Activated CD4-positive, alpha-beta T cell treated with anti-CD3 and anti-CD28 coated beads, Interleukin-2, amount 50 U/mL, for 1 hour (primary cell): ENCODE measurements at places on chromosomes 5 and 9.

GRCh38 chr5:115962565-115963402, 509 bp downstream of the LVRN start:
- DNase-seq = no peak

GRCh38 chr5:84272771-84273516, 111.7 kb downstream of the EDIL3 start:
- DNase-seq = no peak

DNA sequence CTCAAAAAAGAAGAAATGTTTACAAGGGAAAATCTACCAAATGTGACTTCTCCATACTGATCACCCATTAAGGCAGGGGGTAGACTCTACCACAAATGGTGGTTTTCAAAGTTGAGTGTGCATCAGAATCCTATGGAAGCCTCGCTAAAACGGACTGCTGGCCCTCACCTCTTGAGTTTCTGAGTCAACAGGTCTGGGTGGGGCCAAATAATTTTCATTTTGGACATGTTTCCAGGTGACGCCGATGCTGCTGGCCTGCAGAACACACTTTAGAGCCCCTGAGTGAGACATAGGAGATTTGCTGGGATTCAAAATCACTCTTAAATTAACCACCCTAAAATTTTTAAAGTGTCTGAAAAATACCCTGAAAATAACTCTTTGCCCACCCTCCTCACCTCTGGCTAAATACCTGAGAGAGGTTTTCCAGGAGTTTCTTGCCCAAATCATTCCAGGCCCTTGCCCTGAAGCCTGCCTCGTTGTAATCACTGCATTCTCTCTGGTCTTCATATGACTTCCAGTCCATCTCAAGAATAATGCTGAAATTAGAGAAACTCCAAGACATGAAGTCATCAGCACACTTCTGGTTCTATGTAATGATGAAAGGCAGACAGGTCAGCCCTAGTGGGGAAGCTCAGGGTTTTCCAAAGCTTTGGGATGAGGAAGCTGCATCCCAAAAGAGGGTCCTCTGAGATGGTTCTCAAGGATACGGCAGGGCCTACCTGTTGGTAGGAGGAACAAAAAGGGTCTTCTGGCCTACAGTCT, 18.2 kb downstream of the C9orf152 start:
- no peak for DNase-seq

- DNase-seq = no peak
Measured at GRCh38 chr5:61731946-61732314, 399.9 kb downstream of the ZSWIM6 start.

- DNase-seq = no peak
Measured at GRCh38 chr9:123948286-123948685, 18.4 kb upstream of the DENND1A start.

DNA sequence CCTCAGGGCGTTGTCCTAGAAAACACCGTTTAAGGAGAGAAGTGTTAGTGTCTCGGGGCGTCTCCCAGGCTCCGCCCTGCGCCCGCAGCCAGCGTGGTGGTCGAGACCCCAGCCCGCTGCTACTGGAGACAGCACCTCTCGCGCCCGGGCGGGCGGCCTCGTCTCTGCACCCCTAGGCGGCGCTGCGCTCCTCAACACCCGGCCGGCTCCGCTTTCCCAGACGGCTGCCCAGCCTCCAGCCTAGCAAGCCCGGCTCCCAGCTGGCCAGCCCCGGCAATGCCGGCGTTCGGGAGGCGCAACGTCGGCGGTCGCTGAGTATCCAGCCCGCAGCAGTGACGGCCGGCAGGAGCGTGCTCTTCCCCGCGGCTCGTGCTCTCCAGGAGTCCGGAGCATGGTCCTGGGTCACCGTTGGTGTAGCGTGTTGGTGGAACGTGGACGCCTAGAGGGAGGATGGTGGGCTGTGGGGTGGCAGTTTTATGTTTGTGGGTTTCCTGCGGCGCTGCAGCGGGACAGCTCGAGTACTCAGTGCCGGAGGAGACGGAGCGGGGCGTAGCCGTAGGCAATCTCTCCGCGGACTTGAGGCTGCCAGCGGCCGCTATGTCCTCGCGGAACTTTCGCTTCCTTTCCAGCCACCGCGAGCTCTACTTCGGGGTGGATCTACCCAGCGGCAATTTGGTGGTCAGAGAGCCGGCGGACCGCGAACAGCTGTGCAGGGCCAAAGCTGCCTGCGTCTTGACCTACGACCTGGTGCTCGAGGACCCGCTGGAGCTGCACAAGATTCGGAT, 536 bp downstream of the PCDHAC1 start:
- DNase-seq = no peak

- DNase-seq = no peak
Measured at GRCh38 chr9:114938687-114939575, 8.5 kb upstream of the TNFSF8 start.

GRCh38 chr5:117266280-117266679, 691.7 kb upstream of the SEMA6A start:
- DNase-seq = no peak

- DNase-seq = no peak
Measured at GRCh38 chr5:136769900-136770684, 404.7 kb upstream of the TRPC7 start.

DNA sequence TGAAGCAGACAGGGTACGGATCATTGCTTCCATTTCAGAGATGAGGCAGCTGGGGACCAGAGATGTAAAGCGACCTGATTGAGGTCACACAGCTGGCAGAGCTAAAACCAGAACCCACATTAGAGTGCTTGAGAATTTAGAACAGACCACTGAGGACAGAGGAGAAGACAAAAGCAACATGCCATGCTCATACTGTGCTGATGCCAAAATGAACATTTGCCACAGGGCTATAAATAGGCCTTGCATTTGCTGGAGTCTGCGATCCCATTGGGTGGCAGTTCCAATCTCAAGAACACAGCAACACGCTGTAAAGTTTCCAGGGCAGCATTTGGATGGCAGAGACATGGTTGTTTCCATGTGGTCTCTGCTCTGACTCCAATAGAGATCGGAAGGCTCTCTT, 222.4 kb upstream of the TBC1D2 start:
- no peak for DNase-seq

DNA sequence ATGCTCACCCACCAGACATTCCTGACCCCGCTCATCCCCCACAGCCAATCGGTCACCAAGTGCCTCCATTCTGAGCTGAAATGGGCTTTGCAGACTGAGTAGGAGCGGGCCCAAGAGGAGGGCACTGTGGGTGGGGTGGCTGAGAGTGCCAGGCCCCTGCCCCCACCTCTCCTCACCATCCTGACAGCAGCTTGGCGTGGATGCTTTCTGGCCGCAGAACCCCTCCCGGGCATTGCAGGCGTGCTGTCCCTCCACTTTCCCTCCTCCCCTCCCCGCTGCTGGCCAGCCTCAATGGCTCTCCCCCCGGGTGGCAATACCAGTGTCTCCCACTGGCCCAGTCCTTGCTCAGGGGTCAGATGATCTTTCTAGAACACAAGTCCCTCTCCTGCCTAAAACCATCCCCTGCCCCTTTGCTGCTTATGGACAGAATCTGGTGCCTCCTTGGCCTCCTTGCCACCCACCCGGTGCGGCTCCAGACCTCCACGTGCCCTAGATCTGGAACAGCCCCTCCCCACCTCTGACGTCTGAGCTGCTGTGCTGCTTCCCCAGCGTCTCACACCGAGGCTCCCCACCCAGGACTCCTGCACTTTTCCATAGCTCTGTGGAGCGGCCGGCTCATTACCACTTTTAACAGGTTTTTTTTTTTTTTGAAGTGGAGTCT, 6.1 kb downstream of the FLT4 start:
- no peak for DNase-seq

DNA sequence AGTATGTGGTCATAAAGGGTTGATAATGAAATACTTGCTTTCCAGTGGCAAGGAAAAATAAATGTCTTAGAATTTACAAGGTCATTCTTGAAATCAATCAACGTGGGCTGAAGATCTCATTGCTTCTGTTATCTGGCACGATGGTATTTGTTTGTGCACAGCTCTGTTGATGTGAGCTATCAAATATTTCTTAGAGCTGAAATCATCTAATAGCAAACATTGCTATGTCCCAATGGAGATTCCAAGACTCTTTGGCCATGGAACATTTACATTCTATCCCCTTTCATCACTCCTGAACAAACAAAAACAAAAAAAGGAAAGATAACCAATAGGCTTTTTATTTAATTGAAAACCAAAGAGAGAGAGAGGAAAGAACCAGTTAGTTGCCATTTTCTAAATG, 111.5 kb upstream of the CCDC152 start:
- no peak for DNase-seq

- DNase-seq = no peak
Measured at GRCh38 chr5:171201310-171201709, 107.7 kb upstream of the TLX3 start.

- DNase-seq = no peak
Measured at GRCh38 chr9:97507428-97507984, 6.0 kb downstream of the TMOD1 start.

GRCh38 chr5:39569857-39570256, 145.1 kb upstream of the DAB2 start:
- DNase-seq = no peak

DNA sequence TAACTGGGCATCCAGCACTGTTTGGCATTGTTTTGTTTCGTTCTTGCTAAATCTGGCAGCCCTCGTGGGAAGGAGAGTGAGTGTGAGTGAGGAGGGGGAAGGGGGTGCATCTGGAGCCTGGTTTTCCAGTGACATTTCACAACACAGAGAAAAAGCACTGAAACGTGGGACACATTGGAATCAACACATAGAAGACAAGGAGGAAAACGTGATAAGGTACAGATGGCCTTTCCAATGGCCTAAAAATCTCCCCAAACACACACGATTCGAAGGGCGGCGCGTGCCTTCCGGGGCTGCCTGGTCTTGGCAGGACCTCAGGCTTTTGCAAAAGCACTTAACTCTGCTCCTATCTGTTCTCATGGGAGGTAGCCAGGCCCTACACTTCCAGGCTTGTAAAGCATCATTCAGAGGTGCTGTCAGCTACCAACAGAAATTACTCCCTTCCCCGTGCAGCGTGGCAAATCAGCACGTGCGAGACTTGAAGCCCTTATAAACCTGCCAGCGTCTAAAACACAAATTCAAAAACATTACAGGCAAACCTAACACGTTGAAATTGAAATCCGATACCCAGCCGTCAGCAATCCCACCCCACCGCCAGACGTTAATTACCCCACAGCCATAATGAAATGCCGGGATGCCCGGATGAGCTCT, 129.4 kb downstream of the OLFM1 start:
- DNase-seq = no peak

DNA sequence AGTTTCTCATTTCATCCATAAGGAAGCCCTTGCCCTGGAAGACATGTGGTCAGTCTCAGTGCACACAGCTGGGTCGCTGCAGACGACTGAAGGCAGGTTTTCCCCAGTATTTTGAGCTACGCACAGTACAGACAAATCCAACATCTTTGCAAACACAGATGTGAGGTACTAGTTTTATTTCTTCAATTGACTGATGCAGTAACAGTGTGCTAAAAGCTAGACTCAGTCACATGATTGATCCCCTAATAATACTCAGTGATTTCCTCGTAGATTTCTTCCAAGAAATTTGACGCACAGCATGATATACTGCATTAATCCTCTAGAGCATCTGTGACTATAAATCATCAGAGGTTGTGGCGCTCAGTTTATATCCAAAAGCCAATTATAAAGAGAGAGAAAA, 346.1 kb downstream of the DIRAS2 start:
- DNase-seq = no peak

DNA sequence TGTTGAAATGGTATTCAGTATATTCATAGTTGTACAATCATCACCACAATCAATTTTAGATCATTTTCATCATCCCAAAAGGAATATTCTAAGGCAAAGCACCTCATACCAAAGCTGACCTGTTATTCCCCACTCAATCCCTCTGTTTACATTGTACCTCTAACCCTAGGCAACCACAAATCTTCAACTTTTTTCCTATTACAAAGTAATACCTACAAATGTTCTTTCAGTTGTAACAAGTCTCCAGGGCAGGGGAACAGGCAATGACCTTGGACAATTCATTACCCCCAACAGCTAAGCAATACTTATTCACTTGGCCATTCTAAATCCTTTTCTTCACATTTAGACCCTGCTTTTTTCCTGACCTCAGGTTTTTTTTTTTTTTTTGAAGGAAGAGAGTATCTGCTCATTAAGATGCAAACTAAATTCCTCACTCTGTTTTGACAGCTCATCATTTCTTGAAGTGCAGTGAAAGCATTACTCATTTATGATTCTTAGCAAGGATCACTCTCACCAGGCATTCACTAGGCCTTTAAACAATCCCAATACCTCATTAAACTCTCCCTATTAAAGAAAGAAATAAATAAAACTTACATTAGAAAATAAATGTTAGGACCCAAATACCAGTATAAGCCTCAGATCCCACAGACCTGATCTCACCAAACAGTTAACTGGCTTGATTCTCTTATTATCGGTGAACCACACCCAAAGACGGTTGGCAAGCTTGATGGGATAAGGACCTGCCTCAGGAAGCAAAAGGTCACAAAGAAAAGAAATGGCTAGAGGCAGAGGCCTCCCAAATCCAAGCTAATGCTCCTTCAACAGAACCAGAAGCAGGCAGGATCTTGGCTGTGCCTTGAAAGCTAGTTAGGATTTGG, 15.3 kb downstream of the MTMR12 start:
- no peak for DNase-seq

DNA sequence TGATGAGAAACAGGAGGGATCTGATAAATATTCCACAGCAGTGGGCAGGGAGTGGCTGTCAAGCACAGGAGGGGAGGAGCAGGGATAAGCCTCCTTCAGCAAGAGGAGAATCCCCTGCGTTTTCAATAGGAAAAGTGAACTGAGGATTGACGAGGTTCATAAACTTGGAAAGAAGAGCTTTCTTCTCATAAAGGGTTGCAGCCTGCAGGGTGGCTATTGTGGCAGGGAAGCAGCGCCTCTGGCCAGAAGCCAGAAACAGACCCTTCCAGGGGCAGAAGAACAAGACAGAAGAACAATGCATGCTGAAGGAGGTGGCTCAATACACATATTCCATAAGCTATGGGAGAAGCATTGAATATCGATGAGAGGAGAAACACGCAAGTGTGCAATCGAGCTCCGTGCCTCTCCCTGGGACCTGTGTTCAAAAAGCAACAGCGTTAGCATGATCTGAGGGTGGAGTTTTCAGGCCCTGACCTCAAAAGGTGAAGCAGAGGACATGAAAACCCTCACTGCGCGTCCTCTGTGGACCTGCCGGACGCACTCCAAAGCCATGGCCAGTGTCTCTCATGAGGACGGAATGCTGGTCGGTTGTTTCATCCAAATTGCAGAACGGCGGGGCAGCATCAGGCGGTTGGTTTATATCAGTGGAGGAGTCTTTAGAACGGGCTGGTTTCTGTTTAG, 67.6 kb downstream of the ANKRD33B start:
- DNase-seq = no peak

- no peak for DNase-seq
Measured at GRCh38 chr5:95864944-95865504, 42.5 kb upstream of the GLRX start.

GRCh38 chr9:74577956-74578355, 80.8 kb downstream of the RORB start:
- no peak for DNase-seq
